ACHN (cell line): ENCODE measurements at places on chromosomes 3 and 15.

DNA sequence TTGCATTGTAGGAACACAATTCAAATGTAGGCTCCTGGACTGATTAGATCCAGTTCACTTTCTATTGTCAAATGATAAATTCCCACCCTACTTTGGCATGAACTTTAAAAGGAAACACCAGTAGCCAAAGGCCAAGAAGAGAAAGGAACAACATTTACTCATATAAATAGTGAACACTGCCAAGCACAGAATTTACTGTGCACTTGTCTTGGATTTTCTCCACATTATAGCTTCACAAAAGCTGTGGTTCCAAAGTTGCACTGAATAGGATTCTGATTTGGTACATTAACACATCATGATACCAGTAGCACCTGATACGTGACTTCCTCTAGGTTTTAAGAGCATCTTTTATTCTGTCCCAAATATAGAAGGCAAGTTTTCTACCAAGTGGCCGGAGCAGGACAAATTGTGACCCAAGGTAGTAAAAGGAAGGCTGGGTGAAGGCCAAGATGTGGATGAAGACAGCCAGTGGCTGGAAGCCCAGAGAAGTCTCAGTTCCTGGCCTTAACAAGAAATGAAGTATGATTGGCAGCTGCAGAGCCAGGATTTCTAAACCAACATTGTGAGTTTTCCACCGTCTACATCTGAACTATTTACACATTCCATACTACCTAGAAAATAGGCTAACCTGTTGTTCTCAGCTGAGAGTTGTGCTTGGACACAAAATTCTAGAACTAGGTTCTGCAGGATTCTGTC lies 206.7 kb downstream of the THRB start:
- DNase-seq = no peak

DNA sequence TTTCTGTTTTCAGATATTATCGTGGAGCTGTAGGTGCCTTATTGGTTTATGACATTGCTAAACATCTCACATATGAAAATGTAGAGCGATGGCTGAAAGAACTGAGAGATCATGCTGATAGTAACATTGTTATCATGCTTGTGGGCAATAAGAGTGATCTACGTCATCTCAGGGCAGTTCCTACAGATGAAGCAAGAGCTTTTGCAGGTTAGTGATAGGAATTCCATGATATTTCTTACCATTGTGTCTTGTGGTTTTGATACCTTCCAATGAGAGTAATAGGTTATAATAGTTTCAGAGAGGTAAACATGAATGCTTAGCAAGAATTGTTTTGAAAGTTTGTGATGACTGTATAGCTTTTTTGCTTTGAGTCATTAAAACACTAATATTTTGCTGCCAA lies 8.5 kb downstream of the RAB11A start:
- no peak for DNase-seq

DNA sequence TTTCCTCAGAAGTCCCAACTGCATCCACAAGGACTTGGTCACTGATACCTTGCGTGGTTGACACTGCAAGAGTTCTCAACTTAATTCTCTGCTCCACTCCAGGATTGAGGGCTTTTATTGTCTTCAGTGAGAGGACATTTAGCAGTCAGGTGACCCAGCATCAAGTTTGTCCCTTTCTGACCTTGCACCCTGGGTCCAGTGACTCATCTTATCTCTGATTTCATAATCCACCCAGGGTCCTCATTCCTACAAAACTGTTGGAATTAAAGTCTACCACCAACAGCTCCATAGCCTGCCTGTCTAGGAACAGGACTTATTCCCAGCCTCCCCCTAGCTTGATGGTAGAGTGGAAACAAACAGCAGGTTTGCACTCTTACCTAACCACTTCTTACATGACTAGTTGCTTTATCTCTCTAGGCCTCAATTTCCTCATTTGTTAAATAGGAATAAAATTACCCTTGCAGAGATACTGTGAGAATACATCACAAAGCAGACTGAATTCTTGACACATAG lies 151.3 kb upstream of the LPP start:
- no peak for DNase-seq

DNA sequence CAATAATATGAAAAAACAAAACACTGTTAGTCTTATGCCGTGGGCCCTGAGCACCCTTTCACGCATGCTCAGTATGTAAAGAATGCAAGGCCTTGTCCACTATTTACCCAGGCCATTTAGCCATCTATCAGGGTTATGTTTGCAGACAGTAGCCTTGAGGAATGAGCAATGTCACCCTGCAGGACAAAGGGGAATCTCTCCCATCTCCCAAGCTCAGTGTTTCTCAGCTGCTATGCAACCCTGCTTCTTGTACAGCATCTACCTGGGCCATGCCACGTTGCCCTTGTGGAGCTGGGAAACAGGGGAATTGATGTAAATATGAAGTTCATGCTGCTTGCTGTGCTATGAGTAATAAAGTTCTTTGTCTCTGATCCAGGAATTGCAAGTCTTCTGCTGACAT lies 51.5 kb upstream of the SLCO2A1 start:
- no peak for DNase-seq

DNA sequence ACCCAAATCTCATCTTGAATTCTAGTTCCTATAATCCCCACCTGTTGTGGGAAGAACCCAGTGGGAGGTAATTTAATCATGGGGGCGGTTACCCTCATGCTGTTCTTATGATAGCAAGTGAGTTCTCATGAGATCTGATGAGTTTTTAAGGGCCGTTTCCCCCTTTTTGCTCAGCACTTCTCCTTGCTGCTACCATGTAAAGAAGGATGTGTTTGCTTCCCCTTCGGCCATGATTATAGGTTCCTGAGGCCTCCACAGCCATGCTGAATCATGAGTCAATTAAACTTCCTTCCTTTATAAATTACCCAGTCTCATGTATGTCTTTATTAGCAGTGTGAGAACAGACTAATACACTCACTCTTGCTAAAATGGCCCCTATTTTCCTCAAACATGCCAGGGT lies 374.7 kb downstream of the TUSC7 start:
- DNase-seq = no peak

DNA sequence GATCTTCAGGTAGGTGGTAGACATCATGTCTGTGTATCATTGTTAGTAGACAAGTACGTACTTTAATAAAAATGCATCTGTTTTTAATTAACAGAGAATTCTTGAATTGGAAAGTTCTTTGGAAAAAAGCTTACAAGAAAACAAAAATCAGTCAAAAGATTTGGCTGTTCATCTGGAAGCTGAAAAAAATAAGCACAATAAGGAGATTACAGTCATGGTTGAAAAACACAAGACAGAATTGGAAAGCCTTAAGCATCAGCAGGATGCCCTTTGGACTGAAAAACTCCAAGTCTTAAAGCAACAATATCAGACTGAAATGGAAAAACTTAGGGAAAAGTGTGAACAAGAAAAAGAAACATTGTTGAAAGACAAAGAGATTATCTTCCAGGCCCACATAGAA lies 149.1 kb upstream of the LRRFIP2 start:
- no peak for DNase-seq

DNA sequence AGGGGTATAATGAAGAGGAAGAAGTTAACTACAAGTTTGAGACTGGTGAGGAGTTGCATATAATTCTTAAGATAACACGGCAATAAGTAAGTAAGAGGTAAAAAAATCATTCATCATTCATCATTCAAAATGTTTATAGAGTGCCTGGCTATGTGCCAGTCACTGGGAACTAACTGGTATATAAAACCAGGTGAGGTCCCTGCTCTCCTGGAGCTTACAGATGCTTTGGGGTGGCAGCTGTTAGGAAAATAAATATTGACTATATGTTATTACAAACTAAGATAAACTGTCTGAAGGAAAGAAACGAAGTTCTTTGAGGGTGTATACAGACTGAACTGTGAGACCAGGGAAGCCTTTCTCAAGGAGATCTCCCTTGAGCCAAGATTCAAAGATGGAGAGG lies 2.9 kb downstream of the CASR start:
- no peak for DNase-seq

DNA sequence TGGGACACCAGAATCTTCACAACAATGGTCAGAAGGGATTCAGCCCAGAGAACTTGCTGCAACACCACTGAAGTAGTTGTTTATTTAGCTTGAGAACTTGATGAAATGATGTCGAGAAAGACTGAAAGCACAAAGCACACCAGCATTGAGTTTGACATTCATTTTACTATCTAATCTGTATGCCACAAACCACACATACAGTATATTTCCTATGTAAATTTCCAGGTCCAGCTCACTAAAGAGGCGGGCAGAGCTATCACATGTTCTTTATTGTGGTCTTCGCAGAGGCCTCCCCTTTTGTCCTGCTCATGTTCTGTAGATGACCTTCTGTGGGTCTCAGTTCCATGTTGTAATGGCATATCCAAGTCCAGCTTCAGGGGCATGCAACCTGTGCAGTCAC lies 10.4 kb upstream of the FMN1 start:
- no peak for DNase-seq

- DNase-seq = no peak
Observed at GRCh38 chr3:197327701-197328100, 29.3 kb upstream of the DLG1 start.

DNA sequence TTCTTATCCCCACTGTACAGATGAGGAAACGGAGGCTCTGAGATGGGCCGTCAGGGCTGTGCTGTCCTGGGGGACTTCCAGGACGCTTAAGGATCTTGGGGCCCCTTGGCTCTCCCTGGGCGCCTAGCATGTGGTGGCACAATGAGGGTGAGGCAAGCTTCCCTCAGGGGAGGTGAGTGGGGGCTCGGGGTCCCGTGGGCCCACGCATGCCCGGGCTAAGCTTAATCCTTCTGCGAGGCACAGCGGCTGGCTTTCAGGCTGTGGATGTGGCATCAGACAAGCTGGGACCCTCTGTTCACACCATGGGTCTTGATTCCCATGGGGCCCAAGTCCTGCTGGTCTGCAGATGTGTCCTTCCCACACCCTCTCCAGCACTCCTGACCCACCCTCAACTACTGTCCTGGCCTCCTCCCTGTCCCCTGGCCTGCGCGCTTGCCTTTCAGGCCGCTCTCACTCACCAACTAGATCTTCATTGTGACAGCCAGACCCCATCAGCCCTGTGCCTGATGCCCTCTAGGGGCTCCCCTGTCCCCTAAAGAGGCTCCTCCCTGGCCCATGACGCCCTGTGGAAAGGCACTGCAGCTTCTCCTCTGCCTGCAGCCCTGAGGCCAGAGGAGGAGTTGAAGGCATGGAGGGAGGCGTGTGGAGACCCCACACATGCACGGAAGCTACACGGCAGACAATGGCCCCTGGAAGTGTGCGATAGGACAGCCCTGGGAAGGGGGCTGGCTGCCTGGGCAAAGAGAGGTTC lies 11.3 kb downstream of the DUSP7 start:
- DNase-seq = no peak
